ENCODE measurements at places on chromosomes 2 and 18.
A peak's percentile ranks its signal among the peaks of the same experiment; 100 is the strongest.

DNA sequence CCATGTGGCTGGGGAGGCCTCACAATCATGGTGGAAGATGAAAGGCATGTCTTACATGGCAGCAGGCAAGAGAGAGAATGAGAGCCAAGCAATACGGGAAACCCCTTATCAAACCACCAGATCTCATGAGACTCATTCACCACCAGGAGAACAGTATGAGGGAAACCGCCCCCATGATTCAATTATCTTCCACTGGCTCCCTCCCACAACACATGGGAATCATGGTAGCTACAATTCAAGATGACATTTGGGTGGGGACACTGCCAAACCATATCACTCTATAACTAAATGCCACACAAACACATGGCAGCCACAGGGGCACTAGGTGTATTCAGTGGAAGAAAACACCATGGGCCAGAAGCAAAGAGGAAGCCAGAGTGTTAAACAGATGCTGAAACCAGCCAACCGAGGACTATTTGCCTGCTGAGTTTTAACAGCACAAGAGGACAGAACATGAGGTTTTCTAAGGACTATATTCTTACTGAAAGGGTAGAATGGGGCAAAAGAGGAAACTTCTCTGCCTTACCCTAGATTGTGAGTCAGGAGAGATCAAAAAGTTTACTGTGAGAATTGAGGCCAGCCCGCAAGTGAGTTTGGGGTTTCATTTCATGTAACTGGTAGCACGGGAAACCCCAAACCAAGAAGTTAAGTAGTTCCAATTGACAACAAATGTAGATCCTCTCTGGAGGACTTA, 49.2 kb downstream of the SIGLEC15 start:
- DNase-seq, result peak; percentile 13

GRCh38 chr2:231250698-231251097, 52.3 kb downstream of the ARMC9 start:
- no peak for DNase-seq

DNA sequence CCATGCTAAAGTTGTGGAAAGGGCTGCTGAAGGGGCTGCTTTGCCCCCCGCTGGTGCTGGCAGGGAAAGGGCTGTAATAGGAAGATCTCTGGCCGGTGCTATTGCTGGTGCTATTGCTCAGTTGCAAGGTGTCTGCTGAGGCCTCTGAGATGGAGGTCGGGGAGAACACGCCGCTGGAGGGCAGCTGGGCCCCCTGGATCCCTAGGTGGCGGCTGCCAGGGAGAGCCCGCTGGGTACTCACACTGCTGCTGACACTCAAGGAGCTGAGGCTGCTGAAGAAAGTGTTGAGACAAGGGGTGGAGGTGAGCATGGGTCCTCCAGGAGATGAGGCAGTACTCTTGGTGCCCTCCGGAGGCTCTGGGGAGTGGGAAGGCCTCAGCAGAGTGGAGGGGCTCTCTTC, 4.2 kb downstream of the FOXI3 start:
- no peak for DNase-seq

GRCh38 chr2:119821266-119821665, 61.5 kb downstream of the PTPN4 start:
- no peak for DNase-seq

- DNase-seq, result no peak
Observed at GRCh38 chr2:37244017-37244416, 12.6 kb downstream of the NDUFAF7 start.

- no peak for DNase-seq
Observed at GRCh38 chr18:79516441-79516931, 120.8 kb downstream of the NFATC1 start.

DNA sequence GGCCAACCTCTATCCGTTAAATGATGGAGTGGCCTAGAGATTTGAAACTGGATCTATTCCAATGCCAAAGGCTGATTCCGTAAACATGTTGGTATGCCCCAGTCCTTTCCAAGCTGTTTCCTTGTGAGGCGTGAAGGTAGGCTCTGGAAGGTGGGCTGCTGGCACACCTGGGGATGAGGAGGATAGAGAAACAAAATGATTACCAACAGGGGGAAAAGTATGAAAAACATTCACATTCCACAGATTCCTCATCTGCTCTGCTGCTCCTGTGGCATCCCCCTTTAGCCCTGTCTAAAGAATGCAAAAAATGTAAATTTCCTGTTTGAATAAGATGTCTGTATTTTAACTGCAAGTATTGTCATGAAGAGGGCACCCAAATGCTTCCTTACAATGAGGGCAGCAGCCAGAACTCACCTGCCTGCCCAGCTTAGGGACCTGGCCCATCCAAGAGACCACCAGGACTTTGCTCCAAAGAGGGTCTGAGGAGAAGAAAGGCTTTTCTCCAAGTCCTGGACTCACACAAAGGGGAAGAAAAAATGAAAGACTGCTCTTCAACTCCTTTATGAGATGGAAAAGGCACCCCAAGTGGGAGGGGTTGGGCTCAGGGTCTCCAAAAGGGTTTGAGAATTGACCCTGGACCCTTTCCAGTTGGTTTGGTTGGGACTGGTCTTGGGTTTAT, 132.3 kb upstream of the PELI1 start:
- DNase-seq, result no peak

DNA sequence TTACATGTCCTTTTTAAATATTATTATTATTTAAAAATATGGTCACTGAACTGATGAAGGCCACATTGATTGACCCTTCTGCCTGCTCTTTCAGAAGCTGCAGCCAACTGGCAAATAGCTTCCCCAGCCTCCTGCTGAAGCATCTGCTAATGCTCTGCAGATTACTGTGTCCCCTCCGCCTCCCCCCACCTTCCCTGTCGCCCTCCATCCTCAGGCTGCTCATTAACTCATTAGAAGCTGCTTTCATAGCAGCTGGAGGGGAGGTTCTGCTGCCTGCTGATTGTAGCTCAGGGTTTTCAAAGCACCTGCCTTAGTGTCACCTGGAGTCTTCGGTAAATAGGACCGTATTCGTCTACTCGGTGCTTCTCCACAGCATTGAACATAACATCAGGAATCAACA, 24.8 kb upstream of the LMAN1 start:
- DNase-seq, result no peak

DNA sequence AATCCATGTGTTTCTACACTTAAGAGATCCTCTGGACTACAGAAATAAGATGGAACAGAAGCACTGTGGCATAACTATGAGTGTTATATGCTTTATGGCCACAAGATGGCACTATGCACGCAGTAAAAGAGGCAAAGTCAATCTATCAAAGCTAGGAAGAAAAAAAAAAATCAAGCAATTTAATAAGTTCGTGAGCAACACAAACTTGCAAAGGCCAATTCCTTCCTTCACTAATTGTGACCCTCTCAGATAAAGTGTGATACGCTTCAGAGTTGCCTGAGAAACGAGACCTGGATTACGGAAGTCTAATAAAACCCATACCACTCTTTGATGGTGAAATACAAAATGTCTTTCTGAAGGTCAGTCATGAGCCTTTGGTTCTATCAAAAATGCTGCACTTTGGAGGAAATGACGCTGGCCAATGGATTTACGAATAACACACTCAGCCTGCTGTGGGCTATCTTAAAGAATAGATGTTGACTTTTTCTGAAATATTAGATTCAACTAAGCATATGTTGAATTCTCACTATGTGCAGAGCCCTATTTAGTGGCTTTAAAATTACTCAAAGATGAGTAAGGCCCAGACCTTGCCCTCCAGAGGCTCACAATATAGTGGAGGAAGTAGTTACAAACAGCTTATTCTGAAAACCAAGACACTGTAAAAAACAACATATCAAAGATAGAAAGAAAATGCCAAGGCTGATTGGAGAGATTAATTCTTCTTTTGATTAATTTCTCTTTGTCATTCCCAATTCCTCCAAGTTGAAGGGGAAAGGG, 35.5 kb upstream of the TTR start:
- no peak for DNase-seq

DNA sequence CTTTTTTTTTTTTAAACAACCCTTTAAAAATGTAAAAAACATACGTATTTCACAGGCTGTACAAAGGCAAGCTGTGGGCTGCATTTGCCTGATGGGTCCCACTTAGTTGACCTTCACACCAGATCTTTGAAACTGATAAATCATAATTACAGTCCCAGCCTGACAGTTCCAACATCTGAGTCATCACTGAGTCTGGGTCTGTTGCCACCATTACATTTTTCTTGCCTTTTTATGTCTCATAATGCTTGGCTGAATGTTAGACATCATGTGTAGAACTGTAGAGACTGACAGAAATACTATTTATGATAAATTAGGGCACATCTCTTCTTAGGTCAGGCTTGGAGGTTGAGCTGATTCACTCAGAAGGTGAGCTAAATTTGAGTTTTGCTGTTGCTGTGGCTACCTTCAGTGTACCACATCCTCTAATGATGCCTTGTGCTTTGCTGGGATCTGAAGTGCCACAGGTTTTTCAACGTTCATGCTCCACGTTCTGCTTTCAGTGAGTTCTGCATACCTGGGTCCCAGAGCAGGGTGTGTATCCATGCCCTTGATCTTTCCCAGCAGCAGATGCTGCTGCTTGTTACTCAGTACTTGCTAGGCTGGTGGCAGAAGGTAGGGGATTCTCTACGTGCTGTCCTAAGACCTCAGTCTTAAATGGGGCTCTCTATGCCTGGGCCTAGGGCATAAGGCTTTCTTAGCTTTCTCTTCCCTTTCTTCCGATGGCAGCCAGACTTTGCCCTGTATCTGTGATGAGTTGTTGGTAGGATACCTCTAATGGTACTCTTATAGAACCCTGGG, 160.6 kb upstream of the SMAD7 start:
- no peak for DNase-seq

- DNase-seq, result no peak
Observed at GRCh38 chr2:150174971-150175421, 312.5 kb downstream of the RND3 start.

DNA sequence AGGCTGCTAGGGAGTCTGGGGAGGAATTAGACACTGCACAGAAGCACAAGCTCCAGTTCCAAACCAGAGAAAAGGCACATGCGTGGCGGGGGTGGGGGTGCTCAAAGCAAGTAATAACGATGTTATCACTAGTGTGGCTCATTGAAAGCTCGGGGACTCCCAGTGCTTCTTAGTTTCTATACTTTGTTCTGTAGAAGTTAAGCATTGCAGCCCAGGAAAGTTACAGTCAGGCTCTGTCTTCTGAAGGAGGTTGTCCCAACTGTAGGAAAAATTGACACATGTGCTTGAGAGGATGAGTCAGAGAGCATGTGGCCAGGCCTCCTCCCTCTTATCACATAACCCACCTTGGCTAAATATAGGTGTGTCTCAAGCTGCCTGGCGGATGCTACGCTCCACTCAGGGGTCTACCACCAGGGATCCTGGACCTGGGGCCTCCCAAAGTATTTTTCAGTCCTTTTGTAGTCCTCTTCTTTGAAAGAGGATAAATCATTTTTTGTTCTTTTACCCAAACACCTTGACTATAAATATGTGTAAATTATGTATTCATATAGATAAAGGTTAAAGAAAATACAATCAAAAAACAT, 3.8 kb downstream of the GALNT5 start:
- DNase-seq, result peak; percentile 27

DNA sequence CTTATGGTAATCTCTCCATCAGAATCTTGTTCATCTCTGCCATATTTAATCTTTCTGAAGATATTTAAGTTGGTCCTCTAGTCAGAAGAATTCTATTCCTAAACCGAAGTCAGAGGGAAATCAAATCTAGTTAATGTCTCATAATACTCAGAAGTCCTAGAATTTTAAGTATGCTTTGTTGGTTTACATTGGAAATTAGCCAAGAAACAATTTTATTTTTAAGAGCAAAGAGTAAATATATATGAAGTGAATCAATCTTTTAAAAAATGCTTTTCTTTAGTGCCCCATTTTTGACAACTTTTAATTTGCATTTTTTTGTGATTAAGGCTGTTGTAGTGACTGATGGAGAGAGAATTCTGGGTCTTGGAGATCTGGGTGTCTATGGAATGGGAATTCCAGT, 38.1 kb downstream of the ME2 start:
- no peak for DNase-seq

DNA sequence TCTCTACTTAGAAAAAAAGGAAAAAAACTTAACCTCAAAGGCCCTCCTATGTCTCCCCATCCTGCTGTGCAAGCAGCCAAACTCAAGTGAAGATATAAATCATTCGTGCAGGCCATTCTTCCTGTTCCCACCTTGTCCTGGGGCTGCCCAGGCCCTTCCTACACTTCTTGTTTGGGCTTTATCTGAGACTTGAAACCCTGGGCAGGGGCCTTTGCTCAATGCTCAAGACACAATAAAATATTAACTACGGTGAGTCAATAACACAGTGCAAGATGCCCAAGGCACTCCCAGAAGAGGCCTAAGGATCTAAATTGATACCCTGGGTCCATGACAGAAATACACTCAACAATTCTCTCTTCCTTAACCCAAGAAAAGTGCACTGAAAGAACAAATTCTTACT, 67.6 kb downstream of the TBC1D8 start:
- DNase-seq, result no peak

GRCh38 chr2:31390324-31390723, 24.2 kb downstream of the XDH start:
- DNase-seq, result no peak
